ENCODE measurements at places on chromosomes 6 and 20.
A peak's percentile ranks its signal among the peaks of the same experiment; 100 is the strongest.

GRCh38 chr6:72218125-72218524 lies 331.8 kb downstream of the RIMS1 start:
- no peak for DNase-seq

DNA sequence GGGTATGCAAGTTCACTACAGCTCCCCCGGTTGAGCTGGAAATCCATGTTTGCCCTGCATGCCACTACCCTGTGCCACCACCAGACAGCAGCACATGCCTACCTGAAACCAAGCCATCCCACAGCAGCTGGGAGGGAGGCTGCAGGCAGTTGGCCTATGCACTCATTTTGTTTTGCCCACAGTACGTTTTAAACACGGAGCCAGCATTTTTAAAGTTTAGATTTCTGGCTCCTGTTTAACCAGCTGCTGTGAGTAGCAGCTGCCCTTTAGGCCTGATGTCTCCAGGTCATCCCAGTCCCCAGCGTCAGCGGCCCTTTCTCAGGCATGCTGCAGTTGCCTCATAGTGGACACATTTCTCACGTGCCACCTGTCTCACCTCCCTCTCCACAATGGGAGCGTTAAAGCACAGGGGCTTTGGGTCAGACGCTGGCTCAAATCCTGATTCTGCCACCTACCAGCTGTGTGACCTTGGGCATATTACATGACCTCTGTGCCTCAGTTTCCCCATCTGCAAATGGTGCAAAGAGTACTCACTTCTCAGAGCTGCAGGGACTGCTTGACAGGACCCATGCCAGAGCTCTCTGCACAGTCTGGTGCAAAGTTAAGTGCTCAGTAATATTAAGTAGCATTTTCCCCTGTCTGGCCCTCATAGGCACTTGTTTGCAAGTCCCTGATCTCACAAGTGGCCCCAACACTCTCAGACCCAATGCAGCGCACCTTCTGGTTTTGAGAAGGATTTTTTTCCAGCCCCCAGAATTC lies 8.2 kb upstream of the UBE2V1 start:
- peak; percentile 44 for DNase-seq

GRCh38 chr6:139369568-139370282 lies 4.7 kb downstream of the CITED2 start:
- no peak for DNase-seq

- no peak for DNase-seq
Measured at GRCh38 chr6:4093288-4093687, 14.4 kb upstream of the FAM217A start.

DNA sequence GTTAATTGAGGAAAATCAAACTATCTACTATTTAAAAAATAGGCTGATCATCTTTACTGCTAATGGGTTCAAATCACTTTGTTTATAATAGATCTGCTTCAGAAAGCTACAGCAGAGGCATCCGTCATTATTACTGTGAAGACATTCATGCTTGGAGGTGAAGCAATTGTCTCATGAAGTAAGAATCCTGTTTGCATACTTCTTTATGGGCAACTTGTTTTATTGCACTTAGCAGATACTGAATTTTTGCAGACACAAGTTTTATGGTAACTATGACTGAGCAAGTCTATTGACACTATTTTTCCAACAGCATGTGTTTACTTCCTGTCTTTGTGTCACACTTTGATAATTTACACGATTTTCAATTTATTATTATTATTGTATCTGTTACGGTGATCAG lies 573.9 kb downstream of the RFPL4B start:
- DNase-seq: no peak

- no peak for DNase-seq
Measured at GRCh38 chr6:32845384-32845884, 1.6 kb upstream of the PSMB8 start.

GRCh38 chr20:32484225-32484957 lies 100.7 kb downstream of the NOL4L start:
- no peak for DNase-seq

- peak; percentile 46 for DNase-seq
Measured at GRCh38 chr6:157056275-157056674, 267.0 kb downstream of the TMEM242 start.

GRCh38 chr6:56188429-56188828 lies 59.0 kb downstream of the COL21A1 start:
- DNase-seq: no peak

GRCh38 chr6:34159844-34160243 lies 14.0 kb upstream of the GRM4 start:
- DNase-seq: no peak

GRCh38 chr20:14431568-14431967 lies 94.2 kb upstream of the FLRT3 start:
- no peak for DNase-seq

- no peak for DNase-seq
Measured at GRCh38 chr6:139439349-139439748, 64.9 kb upstream of the CITED2 start.

- DNase-seq: no peak
Measured at GRCh38 chr20:48786951-48787705, 40.7 kb downstream of the PREX1 start.

GRCh38 chr20:21301940-21302663 lies 1.0 kb upstream of the XRN2 start:
- DNase-seq: no peak

DNA sequence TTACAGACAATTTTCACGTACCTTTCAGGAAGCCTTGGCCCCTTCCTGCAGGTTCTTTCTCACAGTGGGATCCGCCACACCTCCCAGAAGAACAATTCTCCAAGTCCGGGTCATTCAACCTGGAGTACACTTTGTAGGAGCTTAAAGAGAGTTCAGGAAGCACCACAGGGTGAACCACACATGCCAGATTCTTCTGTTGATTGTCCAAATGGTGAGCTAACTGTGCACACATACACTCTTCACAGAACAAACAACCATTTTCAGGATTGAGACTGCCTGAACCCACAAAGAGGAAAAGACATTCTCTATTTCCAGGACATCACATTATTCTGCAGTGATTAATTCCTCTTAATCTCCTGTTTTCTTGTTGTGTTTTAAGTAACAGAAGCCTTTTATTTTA lies 51.0 kb downstream of the SCGN start:
- DNase-seq: no peak

DNA sequence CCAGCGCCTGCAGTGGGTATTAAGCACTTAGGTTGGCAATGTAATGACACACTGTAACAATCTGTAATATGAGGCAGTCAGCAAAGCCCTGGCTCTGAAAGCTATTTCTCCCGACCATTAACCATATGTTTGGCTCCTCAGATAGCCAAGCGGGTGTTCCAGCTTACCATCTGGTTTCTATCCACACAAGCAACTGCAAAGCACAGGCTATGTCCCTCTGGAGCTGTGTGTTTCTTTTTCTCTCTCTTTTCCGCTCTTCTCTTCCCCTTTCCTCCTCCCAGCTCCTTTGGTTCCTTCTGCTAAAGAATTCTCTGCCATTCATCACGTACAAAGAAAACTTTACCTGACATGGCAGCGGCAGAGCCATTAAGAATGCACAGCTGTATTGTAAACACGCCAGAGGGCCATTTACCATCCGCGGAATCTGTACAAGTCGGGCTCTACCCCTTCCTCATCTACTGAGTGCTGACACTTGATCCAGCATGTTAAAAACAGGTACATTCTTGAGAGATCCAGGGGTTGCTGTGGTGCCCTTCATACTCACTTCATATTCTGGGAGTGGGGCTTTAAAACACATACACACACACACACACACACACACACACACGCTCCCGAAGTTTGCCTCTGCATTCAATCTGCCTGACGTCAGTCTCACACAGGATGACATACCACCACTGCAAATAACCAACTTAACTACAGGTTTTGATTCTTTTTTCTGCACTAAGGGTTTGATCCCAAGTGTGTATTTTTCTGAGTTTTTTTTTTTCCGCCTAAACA lies 77.2 kb downstream of the BACH2 start:
- DNase-seq: no peak

GRCh38 chr6:51094271-51094670 lies 275.6 kb downstream of the TFAP2B start:
- no peak for DNase-seq

DNA sequence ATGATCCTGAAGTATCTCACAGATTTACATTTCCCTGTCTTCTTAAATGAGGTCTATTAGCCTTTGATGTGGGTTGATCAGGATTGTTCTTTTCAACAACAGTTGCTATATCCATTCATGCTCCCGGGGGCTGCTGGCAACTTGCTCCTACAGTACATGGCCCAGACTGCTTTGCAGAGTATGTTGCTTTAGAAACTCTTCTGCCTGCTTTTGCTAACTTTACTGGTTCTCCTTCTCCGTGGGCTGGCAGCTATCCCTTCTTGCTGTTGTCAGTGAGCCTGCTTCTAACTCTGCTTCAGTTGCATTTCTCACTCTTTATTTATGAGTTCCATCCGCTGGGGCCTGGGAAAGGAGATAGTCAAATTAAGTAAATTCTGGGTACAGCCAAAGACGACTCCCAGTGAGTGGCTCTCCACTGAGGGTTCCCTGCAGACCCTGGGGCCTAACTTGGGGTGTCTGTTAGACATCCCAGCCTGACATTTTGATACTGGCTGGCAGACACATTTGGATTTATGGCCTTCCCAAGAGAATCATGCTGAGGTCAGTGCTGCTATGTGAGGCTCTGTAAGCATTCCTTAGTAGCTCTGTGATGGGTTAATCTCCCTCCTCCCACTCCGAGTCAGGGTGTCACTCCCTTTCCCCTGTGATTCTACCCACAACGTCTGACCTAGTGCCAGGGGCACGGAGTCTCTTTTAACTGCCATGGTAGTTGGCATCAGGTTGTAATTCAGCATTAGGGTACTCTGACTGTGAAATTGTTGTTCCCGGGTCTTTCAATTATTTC lies 73.6 kb downstream of the SLX4IP start:
- no peak for DNase-seq

DNA sequence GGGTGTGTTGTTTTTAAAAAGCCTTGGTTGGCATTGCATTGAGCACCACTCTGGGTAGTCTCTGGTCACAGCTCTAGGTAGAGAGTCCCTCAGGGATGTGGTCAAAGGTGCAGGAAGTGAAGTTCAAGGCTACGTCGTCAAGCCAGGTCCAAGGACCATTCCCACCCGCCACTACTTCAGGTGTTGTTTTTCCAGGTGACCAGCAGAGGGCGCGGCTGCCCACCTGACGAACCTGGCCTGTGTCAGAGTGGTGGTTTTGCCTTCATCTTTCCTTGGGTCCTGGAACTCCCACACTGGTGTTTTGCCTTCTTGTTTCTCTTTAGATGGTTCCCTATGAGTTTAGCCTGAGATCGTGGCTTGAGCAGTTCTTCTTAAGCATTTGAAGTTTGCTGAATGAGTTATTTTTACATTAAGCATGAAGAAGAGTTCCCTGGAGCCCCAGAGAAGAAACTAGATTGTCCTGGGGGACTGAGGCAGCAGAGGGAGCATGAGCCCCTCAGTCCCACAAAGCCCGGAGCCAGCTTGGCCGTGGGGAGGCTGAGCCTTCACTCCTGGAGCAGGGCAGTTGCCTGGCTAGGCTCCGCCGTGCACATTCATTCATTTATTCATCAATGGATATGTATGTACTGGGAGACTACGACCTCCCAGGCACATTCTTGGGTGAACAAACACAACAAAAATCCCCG lies 5.6 kb upstream of the PHACTR3 start:
- DNase-seq: no peak

GRCh38 chr6:3208098-3208774 lies 19.2 kb downstream of the TUBB2B start:
- DNase-seq: no peak

GRCh38 chr20:62983210-62983609 lies 23.6 kb downstream of the BHLHE23 start:
- DNase-seq: no peak

GRCh38 chr6:6004390-6004995 lies 2.2 kb downstream of the NRN1 start:
- DNase-seq: no peak

DNA sequence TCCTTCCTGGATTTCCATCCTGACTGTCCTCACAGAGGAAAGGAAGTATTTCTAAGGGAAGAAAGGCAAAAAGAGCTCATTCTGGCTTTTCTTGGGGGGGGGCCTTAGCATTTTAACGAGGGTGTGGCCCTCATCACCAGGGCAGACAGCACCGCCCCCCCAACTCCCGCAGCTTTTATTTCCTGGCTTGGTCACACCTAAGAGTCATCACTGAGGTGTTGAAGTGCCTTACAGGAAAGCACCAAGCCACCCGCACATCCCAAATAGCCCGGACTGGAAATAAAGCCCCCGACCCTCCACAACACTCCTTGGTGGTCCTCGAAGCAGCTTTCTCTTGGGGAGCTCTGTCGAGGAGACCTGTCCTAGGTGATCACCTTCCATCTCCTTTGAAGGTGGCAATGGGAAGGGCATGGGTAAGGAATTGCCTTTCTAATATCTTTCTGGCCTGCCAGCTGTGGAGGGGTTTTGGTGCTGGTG lies 1.3 kb downstream of the PTK7 start:
- DNase-seq: no peak

DNA sequence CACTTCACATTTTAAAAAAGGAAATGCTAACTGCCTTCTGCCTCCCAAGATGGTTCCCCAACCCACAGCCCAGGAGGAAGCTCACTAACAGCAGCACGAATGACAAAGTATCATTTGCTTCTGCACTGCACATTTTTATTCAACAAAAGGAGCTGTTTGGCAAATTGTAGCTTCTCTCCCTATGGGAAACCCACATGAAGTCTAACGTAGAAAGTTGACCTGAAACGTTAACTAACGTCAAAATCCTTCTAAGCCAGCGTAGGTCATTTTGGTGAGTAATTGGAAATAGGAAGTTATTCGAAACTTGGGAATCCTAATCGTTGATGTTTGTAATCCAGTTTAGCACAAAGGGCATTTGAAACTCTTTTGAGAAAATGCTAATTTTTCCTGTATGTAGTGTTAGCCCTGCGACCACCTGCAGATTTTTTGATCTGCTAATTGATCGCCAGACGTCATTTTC lies 2.9 kb downstream of the SALL4 start:
- DNase-seq: no peak

DNA sequence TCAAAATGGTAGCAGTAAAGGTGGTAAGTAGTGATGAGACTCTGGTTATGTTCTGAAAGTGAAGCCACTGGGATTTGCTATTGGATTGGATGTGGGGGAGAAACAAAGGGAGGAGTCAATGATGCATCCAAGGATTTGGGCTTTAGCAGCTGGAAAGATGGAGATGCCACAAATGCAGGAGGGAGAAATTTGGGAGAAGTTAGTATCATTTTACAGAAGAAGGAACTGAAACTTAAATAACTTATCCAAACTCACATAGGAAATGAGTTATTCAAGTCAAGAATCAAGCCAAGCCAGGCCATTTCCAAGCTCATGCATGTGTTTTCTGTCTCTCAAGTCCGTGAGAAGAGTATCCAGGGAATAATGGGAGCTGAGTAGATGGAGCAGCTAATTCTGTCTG lies 155.1 kb upstream of the TNFAIP3 start:
- DNase-seq: no peak

DNA sequence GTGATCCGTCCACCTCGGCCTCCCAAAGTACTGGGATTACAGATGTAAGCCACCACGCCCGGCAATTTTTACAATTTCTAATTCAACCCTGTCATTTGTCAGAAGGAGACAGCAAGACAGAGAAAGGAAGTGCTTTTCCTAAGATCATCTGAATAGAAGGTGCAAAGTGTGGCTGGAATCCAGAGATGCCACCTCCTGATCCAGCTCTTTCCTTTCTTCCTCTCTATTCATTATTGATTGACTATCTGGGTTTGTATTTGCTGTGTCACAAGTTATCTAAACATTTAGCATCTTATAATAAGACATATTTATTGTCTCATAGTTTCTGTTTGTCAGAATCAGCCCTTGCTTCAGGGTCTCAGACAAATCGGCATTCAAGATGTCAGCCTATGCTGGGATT lies 217.7 kb downstream of the BCAS1 start:
- no peak for DNase-seq
